Stimulated activated memory B cell treated with anti-CD40 and anti-IgM and Interleukin-4, amounts not matched to agents 10 μg/mL and 1 μg/mL and 100 μg/mL, for 72 hours (primary cell): ENCODE measurements at places on chromosomes 4 and X.

GRCh38 chrX:119945481-119945880 is 1.9 kb upstream of the NKAP start:
- ATAC-seq = no peak

DNA sequence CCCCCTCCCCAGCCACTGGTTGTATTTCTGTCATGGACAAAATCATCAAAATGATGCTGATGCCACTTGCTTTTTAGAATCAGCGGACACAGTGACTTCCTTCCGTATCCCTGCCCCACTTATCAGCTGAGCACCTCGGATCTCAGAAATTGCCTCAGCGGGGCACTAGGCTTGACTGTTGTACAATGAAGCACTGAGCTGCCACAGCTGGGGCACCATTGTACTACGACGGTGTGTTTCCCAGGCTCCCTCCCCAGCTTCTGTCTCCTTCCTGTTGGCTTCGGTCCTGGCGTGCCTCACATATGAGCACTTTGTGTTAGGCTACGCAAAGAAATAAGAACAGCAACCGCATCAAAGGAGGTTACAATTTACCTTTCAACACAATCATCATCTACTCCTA is 82.4 kb downstream of the F11 start:
- ATAC-seq = no peak

DNA sequence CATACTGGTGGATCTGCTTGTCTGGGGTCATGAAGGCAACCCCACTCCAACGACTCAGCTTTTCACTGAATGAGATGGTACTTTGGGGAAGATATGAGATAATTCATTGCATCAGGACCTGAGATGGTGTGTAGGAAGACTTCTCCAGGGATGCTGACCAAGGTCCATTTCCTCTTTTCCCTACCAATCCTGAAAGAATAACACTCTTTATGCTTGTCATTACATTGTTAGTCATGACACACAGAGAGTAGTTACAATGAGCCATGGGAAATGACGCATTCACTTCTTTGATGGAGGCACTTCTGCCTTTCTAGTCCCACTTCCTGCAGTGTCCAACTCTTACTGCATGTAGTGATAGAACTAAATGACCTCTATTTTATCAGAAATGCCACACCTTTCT is 58.6 kb downstream of the AREG start:
- no peak for ATAC-seq

- no peak for ATAC-seq
These were observed 598.4 kb upstream of the FAM241A start for GRCh38 chr4:111546881-111547280.

GRCh38 chrX:47169726-47170515 is 23.7 kb upstream of the UBA1 start:
- ATAC-seq = no peak

DNA sequence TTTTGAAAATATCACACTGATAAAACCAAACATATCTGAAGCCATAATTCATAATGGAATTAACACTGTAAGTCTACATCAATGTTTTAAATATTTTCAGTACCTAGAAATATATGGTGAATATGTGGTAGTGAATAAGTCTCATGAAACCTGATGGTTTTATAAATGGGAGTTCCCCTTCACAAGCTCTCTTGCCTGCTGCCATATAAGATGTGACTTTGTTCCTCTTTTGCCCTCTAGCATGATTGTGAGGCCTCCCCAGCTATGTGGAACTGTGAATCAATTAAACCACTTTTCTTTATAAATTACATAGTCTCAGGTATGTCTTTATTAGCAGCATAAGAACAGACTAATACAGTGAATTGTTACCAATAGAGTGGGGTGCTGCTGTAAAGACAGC is 536.8 kb upstream of the GALNT7 start:
- ATAC-seq = no peak

GRCh38 chr4:106336618-106337017 is 20.3 kb downstream of the AIMP1 start:
- no peak for ATAC-seq

DNA sequence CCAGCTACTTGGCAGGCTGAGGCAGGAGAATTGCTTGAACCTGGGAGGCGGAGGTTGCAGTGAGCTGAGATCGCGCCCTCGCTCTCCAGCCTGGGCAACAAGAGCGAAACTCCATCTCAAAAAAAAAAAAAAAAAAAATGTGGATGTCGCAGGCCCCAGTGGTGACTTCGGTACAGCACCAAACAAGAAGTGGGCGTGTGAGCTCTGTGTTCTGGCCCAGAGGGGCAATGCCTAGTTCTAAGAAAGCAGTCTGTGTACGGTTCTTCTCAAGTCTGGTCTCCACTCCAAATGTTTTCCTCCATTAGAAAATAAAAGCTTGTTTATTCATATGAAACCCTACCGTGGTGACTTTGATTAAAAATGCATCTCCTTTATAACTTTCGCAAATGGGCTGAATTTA is 92.0 kb upstream of the DDX3X start:
- ATAC-seq = no peak

GRCh38 chrX:45517090-45517973 is 316.7 kb upstream of the DIPK2B start:
- no peak for ATAC-seq

DNA sequence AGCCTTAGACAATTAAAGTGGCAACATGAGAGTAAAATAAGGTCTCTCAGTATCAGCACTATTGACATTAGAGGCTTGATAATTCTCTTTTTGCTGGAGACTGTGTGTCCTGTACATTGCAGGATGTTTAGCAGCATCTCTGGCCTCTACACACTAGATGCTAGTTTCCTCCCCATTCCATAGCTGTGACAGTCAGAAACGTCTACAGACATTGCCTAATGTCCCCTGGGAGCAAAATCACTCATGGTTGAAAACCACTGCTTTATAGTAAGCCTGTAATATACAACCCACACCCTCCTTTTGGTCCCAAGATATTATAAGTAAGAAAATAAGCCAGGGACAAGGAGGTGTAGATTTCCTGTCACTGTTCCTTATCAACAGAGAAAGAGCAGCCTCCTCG is 166.0 kb downstream of the FRMPD4 start:
- ATAC-seq = no peak

DNA sequence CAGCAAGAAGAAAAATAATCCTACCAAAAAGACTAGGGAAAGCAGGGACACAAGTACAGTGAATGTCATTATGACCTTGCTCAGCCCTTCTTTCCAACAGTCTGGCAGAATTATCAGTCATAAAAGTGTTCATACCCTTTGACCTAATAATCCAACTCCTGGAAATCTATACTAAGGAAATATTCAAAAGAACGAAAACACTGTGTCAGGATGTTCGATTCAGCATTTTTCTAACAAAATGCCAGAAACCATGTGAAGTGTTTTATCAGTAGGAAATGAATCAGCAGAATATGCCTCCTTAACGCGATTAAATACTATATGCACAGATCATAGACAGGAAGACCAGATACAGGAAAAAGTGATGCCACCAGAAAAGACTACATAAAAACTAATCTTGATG is 16.2 kb upstream of the S100G start:
- no peak for ATAC-seq

DNA sequence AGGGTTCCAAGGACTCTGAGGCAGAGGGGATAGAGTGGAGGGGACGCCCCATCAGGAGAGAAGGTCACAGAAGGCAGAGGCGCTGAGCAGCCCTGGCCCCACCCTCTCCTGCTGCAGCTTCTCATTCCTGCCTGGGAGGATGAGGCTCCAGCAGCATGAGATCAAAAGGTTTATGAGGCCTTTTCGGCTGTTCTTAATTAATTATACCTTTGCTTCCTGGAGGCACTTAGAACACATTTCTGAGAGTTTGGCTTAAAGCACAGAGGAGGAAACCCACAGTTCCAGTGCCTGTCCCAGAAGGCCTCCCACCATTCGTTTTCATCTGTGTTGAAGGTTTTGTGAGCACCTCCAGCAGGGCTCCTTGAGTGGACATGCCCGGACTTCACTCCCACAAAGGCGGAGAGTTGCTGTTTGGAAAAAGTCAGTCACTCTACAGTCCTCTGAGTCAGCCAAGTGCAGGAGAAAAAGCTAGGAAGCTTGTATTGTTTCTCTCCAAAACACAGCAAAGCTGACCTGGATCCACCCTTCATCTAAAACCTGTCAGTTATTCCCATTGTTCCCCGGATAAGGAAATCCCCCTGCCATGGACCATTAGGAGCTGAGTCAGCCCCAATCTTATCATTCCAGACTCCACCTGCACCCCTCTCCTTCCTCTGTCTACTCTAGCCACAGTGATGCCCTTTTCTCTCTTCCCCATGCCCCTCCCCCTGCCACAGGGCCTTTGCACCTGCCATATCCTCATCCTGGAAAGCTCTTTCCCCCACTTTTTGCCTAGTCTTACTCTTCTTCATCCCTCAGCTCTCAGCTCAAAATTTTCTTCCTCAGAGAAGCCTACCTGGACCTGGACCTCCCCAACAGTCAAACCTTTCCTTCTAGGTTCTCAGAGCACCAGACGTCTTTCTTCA is 276.8 kb downstream of the FBXW7 start:
- ATAC-seq = no peak

- no peak for ATAC-seq
These were observed 704 bp upstream of the SEPSECS start for GRCh38 chr4:25160714-25161592.

DNA sequence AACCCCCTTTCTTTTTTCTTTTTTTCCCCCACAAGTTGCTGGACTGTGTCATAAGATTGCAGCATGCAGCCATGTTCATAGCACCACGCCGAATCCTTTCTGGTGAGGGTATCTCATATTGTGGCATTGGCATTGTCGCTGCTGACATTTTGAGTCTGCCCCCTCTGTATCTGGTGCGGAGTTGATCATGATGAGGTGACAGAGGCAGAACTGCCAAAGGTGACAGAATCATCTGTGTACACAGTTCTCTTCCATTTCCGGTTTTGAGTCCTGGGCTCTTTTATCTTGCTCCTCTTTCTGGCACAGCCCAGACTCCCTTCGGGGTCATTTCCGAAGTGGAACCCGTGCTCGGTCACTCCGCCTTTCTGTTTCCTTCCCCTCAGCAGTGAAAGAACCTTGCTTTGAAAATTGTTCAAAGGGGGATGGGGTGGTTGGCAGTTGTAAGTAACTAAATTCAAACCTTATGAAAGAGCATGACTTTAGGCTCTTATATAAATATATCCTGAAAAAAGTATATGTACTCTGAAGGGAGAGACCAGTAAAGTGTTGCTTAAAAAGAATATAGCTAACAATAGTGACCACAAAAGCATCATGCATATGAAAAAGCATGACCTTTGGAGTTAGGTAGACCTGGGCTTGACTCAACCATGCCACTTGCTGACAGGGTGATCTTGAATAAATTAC is 55.0 kb upstream of the BMP2K start:
- ATAC-seq = peak; percentile 73

DNA sequence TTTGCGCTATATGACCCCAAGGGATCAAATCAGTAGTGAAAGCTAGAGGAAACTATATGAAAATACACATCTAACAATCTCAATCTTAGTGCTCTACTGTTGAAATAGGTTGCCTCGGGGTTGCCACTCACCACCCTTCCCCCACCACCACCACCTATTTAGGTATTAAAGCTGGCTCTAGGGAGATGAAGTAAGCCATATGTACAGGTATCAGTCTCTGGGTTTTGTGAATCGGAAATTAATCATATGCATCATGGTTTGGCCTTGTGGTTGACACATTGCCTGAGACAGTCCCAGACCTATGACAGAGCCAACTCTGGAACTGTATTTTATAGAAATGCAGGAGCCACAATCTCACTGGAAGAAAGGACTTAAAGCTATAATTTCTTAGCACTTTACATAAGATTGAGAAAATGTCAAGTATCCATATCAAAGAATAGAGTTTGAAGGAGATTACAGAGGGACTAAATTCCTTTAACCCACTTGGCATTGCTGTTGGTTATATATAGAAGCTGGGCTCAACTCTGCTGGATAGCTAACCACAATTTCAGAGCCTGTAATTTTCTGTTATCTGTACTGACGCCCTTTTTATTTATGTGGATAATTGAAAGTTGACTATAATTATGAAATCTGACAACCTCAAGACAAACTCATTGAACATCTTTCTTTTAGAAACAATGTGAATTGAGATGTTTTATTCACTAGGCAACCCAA is 26.7 kb upstream of the BMP2K start:
- ATAC-seq = peak; percentile 71

GRCh38 chr4:3252831-3253641 is 4.1 kb downstream of the MSANTD1 start:
- ATAC-seq = no peak

DNA sequence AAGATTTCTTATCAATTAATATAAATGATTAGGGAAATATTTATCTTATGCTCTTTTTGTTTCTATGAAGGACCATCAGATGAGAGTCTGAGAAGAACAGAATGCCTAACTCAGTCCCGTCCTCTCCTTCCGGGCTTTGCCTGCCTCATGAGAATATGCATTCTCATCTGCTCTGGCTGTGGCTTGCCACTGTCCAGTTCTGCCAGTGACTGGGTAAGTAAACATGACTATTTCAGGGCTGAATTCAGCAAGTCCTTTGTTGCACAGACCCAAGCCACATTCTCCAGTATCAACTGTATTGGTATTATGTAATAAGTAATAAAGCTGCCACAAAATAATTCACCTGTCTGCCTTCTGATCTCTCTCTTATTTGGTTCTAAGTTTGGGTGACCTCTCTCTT is 110.7 kb downstream of the WDFY3 start:
- no peak for ATAC-seq

- ATAC-seq = no peak
These were observed 204.3 kb downstream of the VEGFC start for GRCh38 chr4:176588436-176588835.

GRCh38 chr4:183266371-183266770 is 53.7 kb downstream of the CLDN22 start:
- ATAC-seq = no peak

DNA sequence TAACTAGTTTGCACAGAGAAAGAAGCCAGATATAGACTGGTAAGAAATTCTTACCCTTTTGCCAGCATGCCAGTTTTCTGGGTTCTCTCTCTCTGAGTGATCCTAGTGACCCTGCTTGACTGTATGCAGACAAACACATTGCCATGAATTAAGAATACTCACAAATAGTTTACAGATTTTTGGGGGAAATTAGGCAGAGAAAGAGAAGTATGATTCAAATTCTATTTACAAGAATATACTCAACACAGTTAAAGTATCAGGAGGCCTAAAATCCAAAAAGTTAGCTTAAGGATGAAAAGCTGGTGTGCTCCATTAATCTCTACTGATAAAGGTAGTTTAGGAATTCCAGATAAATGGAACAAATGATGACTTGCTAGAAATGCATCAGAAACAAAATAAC is 18.4 kb downstream of the MOB1B start:
- no peak for ATAC-seq

- no peak for ATAC-seq
These were observed 53.2 kb downstream of the ZFYVE28 start for GRCh38 chr4:2365054-2365912.

GRCh38 chrX:120356084-120356483 is 5.8 kb upstream of the ATP1B4 start:
- ATAC-seq = no peak

GRCh38 chr4:6674500-6675149 is 19.1 kb upstream of the S100P start:
- peak; percentile 24 for ATAC-seq

DNA sequence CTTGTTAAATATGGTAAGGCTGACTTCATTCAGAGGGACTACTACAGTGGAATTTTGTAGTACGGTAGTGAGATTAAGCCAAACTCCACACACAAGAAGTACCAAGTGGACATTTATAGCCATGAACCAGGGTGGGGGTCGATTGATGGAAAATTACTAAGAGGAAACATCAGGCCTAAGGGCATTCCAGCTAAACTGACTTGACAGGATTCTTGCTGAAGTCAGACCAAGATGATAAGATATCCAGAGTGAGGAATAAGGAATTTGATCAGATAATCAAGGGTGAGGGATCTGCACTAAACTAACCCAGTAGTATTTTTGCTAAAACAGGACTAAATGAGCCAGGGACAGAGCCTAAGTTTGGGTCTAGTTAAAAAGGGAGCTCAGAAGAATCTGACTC is 597.5 kb downstream of the RPA4 start:
- ATAC-seq = no peak
